ENCODE measurements at places on chromosomes 16 and 17.

DNA sequence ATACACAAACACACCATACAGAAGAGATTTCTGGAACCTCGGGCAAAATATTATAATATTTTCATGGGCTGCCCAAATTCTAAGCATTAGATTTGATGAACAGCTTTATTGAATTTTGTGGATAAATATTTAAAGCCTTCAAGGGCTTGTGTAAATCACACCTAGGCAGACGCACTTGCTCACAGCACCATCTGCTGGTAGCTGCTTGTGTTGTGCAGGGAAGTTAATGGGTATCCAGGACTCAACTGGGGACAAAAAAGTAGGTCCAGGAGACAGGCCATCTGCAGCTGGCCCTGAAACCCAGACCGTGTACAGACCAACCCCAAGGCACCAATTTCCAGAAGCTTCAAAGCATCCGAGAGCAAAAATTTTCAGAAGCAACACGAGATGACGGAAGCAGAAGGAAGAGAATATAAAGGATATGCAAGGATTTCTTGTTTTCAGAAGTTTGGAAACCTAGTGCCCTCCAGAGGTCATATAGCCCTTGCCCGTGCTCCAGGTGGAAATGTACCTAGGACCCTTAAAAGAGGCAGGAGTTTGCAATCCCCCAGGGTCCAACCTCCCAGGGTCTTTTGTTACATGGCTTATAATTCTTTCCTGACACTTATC, 140.0 kb downstream of the CHD9NB start:
- no peak for DNase-seq
- H3K27ac ChIP-seq = no peak overlapping the region
- no peaks in the 10 kb centered on the region for H3K36me3 ChIP-seq
- no peaks in the 10 kb centered on the region for H3K4me1 ChIP-seq
- H3K4me3 ChIP-seq = no peak overlapping the region
- peaks cover 8% of the 10 kb centered on the region for H3K27me3 ChIP-seq

DNA sequence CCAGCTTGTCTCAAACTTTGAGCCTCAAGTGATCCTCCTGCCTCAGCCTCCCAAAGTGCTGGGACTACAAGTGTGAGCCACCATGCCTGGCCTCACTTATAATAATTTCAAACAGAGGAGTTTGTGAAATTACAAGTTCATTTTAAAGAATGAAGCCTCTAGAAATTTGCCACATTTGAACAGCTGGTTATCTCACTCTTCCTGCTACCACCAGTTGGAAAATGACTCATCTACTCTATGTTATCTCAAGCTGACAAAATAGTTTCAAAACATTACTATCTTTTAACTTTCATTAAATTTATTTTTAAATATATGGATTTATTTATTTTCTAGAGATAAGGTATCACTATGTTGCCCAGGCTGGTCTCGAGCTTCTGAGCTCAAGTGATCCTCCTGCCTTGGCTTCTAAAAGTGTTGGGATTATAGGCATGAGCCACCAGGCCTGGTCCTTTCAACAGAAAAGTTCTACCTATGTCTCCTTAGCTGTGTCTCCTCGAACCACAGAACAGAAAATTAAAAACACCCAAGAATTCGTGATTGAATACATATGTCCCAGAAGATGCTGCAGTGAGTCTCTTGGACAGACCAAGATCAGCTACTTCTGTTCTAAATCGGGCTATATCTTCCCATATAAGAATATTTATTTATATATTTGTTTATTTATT, 47.6 kb downstream of the MYH13 start:
- no peaks in the 10 kb centered on the region for H3K36me3 ChIP-seq
- no peak overlapping the region for H3K4me3 ChIP-seq
- H3K4me1 ChIP-seq = peaks cover 4% of the 10 kb centered on the region
- no peak for DNase-seq
- H3K27me3 ChIP-seq = peaks cover 16% of the 10 kb centered on the region

- H3K27ac ChIP-seq = no peak overlapping the region
- no peak for DNase-seq
- no peaks in the 10 kb centered on the region for H3K4me1 ChIP-seq
- no peaks in the 10 kb centered on the region for H3K27me3 ChIP-seq
Observed at GRCh38 chr16:5932906-5933305, 835.3 kb upstream of the EEF2KMT start.

DNA sequence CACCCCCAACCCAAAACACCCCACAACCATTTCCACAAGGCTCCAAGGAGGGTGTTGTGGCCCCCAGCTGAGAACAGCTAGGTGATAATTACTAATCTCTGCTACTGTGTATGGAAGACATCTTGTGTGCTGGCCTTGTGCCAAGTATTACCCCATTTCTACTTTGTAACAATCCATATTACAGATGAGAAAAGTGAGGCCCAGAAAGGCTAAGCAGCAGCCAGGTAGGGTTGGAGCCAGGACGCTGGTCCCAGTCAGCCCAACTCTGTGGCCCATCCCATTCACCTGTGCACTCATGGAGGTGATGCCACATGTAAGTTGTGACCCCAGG, 12.4 kb upstream of the PEMT start:
- no peaks in the 10 kb centered on the region for H3K36me3 ChIP-seq
- no peaks in the 10 kb centered on the region for H3K27me3 ChIP-seq
- H3K4me1 ChIP-seq = no peaks in the 10 kb centered on the region
- DNase-seq = no peak

DNA sequence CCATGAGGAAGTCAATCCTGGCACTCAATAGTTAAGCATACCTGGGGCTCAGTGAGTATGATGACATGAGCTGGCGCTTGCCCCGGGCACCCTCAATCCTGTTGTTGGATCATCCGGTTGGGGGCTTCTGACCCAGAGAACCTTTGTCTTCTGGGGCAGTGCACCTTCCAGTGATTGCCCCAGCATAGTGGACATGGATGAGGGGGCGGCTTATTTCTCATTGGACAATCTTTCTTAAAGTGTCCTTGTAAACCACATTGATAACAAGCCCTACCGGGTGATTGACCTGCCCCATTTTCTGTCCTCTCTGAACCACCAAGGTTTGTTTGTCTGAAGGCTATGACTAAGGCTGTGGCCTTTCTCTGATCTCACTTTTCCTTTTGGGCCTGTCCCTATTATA, 18.2 kb downstream of the IGSF6 start:
- H3K4me1 ChIP-seq = peaks cover 14% of the 10 kb centered on the region
- DNase-seq = no peak
- H3K4me3 ChIP-seq = no peak overlapping the region
- peaks cover under 1% of the 10 kb centered on the region for H3K36me3 ChIP-seq

DNA sequence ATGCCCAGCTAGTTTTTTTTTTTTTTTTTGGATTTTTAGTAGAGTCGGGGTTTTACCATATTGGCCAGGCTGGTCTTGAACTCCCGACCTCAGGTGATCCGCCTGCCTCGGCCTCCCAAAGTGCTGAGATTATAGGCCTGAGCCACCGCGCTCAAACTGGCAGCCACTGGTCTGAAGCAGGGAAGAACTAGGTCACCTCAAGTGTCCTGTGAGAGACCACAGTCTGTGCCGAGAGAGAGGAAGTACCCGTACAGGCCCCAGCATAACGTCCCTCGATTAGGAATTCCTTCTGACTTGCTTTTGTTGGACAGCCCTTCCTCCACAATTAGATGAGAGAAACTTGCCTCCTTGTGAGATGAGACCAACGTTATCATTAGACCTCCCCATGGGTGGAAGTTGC, 13.7 kb upstream of the CD300E start:
- H3K4me3 ChIP-seq = no peak overlapping the region
- no peak for DNase-seq
- peaks cover 13% of the 10 kb centered on the region for H3K27me3 ChIP-seq
- no peaks in the 10 kb centered on the region for H3K36me3 ChIP-seq
- H3K4me1 ChIP-seq = peaks cover 42% of the 10 kb centered on the region
- H3K27ac ChIP-seq = no peak overlapping the region

- H3K27me3 ChIP-seq = peaks cover 53% of the 10 kb centered on the region
- H3K4me1 ChIP-seq = no peaks in the 10 kb centered on the region
- DNase-seq = no peak
Observed at GRCh38 chr17:73909186-73909585, 264.9 kb upstream of the SDK2 start.

- no peak overlapping the region for H3K4me3 ChIP-seq
- H3K4me1 ChIP-seq = no peaks in the 10 kb centered on the region
- H3K27me3 ChIP-seq = no peaks in the 10 kb centered on the region
- H3K27ac ChIP-seq = peak overlapping the region; percentile 27
- DNase-seq = no peak
Observed at GRCh38 chr16:51002881-51003490, 148.1 kb downstream of the SALL1 start.
